ENCODE measurements at places on chromosomes 2 and 18.
A peak's percentile ranks its signal among the peaks of the same experiment; 100 is the strongest.

DNA sequence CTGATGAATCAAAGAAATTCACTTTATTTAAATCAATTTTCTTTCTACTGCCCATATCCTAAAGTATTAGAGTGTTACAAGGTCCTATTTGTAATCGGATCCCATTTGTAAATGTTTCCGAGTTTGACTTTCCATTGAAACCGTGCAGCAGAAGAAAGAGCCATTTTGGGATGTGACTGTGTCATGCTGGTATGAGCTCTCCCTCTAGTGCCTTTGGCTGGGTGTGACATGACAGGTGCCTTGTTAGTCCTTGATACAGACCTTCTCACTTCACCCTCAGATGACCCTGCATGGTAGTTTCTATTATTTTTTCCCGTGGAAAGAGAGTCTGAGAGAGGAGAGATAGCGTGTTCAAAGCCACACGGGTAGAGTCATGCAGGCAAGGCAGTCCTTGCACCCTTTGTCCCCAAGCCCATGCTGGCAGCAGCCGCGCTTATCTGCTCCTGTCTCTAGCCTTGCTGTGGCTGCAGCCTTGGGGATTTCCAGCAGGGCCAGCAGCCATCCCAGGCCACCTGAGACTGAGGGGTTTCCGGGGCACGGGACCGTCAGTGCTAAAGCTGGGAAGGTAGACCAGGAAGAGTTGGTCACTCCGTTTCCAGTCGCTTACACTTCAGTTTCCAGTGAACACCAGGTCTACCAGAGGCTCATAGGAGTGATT is 21.4 kb downstream of the CHMP1B start:
- peak; percentile 57 for DNase-seq

GRCh38 chr2:16291731-16292550 is 351.6 kb downstream of the MYCN start:
- DNase-seq, result no peak

DNA sequence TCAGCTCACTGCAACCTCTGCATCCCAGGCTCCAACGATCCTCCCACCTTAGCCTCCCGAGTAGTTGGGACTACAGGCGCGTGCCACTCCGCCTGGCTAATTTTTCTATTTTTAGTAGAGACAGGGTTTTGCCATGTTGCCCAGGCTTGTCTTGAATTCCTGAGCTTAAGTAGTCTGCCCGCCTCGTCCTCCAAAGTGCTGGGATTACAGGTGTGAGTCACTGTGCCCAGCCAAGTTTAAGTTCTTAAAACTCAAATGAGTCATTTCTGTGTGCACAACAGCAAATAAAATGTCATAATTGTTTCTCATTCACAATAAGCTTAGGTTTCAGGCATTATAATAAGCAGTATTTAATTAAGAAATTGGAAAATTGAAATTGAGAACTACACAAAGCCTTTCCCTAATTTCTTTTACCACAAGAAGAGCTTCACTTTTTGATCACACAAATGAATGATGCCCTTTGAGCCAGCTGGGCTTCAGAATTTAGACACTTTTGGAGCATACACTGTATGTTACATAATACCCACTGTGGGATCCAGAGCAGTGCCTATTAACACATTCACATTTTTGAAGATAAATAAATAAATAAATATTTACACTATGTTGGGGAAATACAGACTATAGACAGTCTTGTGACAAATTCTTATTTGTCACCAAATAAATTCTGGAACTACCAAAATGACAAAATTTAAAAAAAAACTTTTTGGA is 8.6 kb upstream of the ME2 start:
- DNase-seq, result no peak

GRCh38 chr2:237073552-237073951 is 12.1 kb upstream of the COPS8 start:
- DNase-seq, result no peak

GRCh38 chr2:173982918-173983317 is 17.7 kb upstream of the SP3 start:
- DNase-seq, result no peak

DNA sequence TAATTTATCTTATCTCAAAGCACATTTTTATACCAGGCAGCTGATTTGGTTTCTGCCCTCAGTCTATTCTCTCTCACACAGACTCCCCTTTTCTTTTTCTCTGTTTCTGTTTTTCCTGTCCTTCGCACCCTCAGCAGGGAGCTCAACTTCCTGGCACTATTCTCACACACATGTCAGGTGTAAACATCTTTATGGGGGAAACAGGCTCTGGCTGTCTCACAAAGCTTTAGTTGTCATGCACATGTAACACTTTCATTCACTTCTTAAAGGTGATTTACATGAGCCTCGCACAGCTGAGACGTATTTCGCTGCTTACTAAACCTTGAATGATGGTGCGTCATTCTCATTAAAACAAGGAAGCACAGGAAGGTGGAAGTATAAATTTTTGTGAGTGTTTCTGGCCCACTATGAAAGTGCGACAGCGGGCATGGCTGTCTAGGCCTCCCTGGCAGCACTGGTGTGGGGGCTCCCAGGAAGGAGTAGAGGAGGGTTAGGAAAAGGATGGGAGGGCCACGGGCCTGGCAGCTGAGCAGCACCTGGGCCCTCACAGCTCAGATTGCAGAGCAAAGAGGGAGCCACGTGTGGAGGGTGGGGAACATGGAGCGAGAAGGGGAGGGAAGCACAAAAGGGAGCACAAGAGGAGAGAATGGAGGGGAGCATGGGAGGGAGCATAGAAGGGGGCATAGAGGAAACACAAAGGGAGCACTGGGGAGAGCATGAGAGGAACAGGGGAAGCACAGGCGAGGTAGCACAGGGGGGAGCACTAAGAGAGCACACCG is 46.2 kb upstream of the SNTG2 start:
- DNase-seq, result no peak

- no peak for DNase-seq
Observed at GRCh38 chr18:75208836-75209128, 157 bp downstream of the PTGR3 start.

DNA sequence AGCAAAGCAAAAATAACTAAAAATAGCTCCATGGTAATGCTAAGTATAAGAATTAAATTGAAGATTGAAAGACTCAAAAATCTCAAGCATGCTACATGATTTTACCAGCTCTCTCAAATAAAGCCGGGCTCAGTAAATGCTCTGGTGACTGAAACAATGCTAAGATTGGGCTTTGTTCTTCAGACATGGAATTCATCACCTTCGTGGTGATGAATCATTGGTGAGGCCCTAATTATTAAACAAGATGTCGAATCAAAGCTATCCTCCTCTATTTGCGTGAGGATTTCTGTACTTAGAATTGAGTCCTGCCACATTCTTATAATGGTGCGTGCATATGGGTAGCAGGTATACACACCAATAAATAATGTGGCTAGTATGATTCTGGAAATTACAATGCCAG is 58.8 kb upstream of the LRRTM1 start:
- DNase-seq, result no peak

DNA sequence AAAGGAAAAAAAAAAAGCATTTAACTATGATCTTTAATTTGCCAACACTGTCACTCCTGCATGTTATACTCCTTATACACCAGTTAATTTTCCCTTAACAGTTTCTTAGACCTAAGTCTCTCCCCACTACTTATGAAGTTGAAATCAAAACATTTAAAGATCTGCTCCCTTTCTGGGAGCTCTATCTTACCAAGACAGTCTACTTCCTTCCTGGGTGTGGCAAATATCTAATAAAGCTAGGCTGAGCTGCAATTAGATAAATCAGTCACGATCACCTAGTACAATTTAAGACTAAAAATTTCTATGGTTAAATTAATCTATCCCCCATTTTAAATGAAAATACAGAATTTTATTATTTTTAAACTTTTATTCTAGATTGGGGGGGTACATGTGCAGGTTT is 33.4 kb downstream of the PUM2 start:
- DNase-seq, result peak; percentile 71

GRCh38 chr18:68354176-68354575 is 360.7 kb downstream of the TMX3 start:
- DNase-seq, result no peak
